Activated T-helper 1 cell treated with Interleukin-2 at 50 U/mL for 16 hours (primary cell): ENCODE measurements at places on chromosomes 7 and 10.

DNA sequence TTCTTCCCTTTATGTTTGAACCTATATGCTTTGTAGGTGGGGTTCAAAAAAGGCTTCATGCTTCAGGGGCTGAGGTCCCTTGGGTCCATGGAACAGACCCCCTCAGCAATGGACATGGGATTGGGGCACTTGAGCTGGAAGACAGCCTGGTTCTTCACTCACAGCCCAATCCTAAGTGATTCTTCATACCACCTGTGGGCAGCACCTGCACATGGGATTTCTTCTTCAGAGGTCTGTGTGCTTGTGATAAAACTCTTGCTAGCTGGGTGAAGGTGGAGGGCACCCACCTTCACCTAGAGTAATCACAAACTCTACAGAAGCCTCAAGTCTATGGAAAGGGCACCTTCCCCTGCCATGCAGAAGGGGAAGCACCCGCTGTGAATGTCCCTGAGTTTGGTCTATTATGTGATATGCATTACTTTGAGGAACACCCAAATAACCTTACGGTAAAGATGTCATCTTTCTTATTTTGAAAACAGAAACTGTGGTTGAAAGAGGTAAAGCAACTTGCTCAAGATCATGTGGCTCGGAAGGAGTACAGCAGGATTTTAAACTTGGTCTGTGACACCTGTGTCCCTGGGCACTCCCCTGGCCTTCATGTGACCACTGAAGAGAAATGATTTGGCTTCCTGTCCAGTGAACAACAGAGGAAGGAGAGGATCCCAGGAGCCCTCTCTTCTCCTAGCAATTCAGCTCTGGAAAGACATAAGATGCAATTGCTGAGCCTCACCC, 469.5 kb upstream of the ZMIZ1 start:
- no peak for DNase-seq

GRCh38 chr10:4127518-4128315, 342.7 kb upstream of the KLF6 start:
- DNase-seq = no peak

DNA sequence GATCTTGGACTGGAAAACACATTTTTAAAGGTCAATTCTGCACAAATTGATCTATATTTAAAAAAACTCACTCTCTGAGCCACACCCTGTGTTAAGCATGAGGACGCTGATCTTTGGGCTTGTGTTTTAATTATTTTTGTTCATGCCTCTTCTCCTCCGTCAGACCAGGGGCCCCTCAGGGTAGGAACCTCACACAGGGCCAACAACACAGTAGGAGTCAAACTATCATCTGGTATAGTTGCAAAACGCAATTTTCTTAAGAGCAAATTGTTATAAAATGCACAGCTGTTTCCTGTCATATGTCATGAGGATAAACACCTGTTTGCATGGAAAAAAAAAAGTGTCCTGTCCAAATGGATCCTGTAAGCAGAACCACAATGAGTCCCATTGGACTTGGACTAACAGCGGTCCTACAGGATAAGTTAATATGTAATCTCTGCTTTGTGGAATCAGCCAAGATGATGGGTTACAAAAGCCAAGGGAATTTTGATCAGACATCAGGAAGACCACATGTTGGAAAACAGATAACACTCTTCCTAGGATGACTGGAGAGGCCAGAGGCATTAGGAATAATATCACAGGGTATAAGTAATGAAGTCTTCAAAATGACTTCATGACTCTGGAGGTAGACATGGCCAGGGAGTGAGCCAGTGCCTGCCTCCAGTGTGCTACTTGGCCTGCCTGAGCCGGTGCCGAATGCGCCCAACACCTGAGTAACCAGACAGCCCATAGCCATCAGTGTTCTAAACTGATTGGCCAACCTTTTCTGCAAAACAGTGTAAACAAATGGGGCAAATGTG, 184.9 kb upstream of the ADCY1 start:
- DNase-seq = no peak

GRCh38 chr7:74294191-74294998, 5.2 kb downstream of the CLIP2 start:
- DNase-seq = no peak

- no peak for DNase-seq
Measured at GRCh38 chr7:45162943-45163691, 5.5 kb downstream of the RAMP3 start.

- no peak for DNase-seq
Measured at GRCh38 chr7:152597507-152597906, 78.4 kb downstream of the XRCC2 start.

DNA sequence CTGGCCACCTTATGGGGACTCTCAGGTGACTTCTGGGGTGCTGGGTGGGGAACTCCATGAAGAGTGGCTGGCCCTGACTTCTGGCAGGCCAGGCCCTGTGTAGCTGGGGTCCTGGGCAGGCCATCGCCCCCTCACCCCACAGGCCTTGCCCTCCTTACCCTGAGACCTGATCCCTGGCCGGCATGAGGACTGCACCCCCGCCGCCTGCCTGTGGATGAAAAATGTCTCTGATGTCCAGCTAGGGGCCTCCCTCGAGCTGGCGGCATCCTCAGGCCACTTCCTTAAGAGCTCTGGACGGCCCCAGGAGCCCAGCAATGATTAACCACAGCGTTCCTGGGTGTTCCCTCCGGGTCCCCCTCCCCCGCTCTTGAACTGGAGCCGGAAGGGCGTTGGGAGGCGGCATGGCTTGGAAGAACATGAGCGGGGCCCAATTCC, 31.8 kb upstream of the SHH start:
- DNase-seq = no peak

- no peak for DNase-seq
Measured at GRCh38 chr10:119368991-119369869, 161.9 kb downstream of the GRK5 start.

- no peak for DNase-seq
Measured at GRCh38 chr10:44032216-44032615, 352.7 kb downstream of the CXCL12 start.

GRCh38 chr7:134941185-134941900, 45.0 kb upstream of the AGBL3 start:
- no peak for DNase-seq

DNA sequence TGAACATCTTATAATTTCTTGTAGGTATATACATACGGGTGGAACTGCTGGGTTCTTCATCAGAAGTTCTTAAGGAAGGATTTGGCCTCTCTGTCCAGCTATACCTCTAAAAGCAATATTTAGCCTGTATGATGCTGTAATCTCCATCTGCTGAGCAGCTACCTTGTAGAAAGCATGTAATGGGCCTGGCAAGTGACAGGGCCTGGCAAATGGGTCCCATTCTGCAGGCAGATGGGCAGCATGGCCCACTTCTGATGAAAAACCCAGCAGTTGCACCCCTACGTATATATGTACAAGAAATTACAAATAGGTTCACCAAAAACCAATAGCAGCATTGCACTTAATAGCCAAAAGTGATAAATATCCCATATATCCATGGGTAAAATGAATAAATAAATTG, 9.0 kb downstream of the PLPP4 start:
- DNase-seq = no peak

GRCh38 chr7:148209643-148210190, 380.8 kb upstream of the C7orf33 start:
- no peak for DNase-seq

GRCh38 chr7:10475940-10476641, 497.6 kb upstream of the PHF14 start:
- no peak for DNase-seq

DNA sequence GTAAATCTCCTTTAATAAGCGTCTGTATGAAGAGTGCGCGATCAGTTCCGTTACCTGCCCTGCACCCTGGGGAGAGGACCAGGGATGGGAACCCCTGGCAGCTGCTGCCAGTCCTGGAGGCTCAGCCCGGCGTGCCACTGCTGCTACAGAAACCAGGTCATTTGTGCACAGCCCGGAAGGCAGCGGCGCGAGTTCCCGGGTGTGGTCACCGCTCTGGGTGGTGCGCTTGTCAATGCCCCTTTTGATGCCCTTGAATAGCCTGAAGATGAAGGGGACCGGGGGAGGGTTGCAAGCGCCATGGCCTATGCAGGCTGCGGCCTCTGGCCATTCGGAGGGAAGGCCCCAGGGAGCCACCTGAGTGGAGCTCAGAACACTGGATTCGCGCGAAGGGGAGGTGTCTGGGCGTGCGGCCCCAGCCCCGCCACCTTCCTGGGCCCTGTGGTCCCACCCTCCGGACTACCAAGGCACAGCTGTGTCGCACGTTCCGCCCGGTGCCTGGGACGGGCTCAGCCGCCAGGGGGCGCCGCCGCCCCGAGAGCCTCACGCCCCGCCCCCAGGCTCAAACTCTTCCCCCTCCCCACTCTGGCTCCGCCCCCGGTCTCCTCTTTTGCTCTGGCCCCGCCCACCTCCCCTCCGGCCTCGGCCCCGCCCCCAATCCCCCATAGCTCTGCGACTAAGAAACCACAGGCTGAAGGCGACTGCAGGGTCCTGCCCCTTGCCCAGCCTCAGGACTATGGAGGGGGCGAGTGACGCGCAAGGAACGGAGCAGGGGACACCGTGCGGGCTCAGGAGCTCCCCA, 16.5 kb downstream of the AP5Z1 start:
- DNase-seq = peak; percentile 69

- no peak for DNase-seq
Measured at GRCh38 chr7:29265208-29265923, 70.8 kb downstream of the CHN2 start.

DNA sequence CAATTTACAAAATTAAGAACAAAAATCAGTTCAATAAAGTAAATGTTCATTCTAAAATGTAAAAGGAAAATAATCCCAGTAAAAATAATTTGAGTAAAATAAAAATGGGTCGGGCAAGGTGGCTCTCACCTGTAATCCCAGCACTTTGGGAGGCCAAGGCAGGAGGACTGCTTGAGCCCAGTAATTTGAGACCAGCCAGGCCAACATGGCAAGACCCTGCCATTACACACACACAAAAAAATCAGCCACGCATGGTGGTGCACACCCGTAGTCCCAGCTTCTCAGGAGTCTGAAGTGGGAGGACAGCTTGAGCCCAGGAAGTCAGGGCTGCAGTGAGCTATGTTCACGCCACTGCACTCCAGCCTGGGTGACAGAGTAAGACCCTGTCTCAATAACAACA, 34.4 kb downstream of the CNOT4 start:
- no peak for DNase-seq

DNA sequence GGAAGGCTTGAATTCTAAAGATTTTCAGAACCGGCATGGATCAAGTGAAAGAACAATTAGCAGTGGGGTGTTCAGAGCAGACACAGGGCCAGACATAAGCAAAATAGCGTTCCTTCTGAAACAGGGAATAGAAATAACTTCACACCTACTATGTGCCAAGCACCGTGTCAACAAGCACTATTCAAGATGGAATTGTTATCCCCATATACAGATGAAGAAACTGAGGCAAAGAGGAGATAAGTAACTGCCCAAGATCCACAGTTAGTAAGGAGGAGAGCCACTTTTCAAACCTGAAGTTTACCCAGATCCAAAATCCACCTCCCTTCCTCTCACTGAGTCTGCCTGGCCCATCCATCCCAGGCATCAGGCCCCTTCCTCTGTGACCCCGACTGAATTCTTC, 73.6 kb upstream of the PIK3CG start:
- no peak for DNase-seq

DNA sequence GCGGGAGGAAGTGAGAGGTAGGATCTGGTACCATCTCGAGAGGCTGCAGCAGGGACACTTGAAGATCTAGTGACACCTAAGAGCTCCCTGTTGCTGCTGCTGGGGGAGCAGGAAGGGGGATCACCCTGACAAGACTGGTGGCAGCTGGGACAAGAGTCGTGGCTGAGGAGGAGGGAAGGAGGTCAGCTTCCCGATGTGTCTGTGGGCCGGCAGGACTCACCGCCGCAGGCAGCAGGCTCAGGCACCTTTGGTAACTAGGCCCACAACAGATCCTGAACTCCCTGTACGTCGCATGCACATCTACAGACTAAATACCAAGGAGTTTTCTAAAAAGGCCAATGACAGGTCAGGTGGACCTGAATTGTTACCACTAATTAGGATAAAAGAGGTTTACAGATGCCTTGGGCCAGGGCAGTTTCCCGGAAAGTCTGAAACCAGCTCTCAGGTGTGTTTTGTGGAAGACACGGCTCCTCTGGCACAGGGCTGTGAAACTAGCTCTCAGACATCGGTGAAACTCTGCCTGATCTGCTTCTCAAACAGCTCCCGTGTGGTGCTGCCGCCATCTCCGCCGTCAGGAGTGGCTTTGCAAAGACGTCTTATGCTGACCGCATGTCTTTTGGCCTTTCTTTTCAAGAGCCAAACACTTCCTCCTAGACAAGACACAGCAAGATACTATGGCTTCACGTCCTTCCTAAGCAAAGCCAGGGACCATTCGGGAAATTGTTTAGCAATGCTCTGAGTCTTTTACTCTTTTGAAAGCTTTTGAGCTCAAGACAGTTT, 609.7 kb downstream of the PTPRN2 start:
- DNase-seq = no peak
